Bronchial epithelial cell (primary cell): ENCODE measurements at places on chromosomes 2 and 18. TPM values are rescaled to one million over a fixed set of nuclear protein-coding genes. Genes with fewer than 3 reads are reported as not detected.

RTP5 gene
- not detected in 2 replicates for total RNA-seq

DTYMK gene
- 10.6 and 21.1 TPM in 2 replicates for total RNA-seq

NTSR2 gene
- total RNA-seq, result not detected in 2 replicates

TMEM17 gene
- 1.1 and 1.2 TPM in 2 replicates for total RNA-seq

ADRA2B gene
- not detected in 2 replicates for total RNA-seq

APCDD1 gene
- under 0.01 and 0.64 TPM in 2 replicates for total RNA-seq

MARS2 gene
- total RNA-seq, result 5.9 and 6.6 TPM in 2 replicates

ADCYAP1 gene
- total RNA-seq, result not detected in 2 replicates

MAP2 gene
- 8.2 and 33.7 TPM in 2 replicates for total RNA-seq
